ENCODE measurements at places on chromosomes 3 and 15.

- no peak for DNase-seq
These were observed 14.4 kb upstream of the TKT start for GRCh38 chr3:53269888-53270880.

DNA sequence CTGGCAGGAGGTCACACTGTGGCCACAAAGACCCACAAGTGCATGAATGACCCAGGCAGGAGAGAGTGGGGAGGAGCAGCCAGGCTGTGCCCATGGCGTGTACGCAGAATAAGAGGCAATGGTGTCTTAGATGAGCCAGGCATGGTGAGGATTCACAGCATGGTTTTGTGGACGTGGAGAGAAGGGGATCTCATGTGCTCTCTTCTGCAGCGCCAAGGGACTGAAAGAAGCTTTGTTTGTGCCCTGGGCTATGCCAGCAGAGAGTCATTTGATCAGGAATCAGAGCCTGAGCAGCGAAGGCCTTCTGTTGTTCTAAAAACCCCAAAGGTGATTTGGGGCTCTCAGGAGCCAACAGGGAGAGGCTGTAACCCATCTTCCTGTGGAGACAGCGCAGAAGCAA is 18.7 kb upstream of the RPP14 start:
- DNase-seq, result no peak

DNA sequence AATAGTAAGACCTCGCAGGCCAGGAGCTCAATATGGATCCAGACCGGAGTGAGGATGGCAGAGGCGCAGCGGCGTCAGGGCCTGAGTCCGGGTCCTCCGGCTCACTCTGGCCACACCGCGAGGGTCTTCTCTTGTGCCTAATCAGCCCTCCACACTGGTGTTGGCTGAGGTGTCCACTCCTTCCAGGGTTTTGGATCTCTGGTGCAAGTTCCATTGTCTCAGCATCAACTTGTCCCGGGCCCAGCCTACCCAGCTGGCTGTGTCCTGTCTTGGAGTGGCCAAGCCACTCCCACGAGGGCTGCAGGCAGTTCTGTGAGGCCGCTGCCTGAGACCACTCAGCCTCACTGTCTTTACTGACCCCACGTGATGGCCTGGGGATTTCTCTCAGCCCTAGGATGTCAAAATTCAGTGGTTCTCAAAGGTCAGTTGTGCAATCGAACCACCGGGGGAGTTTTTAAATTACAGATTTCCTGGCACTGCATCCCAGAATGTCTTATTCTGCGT is 12.6 kb upstream of the GOLGA6L7 start:
- no peak for DNase-seq

DNA sequence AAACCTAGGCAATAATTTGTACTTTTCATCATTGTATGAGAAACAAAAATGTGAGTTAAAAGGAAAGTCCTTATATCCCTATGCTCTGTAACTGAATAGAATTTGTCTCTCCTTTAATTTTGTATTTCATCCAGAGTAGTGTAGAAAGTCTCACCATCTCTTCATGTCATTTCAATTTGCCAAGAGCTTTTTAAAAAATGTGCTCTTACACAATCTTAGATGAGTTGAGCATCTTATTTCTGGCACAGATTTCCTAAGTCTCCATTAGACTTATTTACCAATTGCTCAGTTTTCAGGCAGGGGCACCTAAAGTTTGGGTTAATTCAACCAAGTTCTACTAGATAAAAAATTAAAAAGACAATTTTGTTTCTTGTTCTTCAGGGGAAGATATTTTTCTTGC is 201.5 kb upstream of the RBMS3 start:
- no peak for DNase-seq

GRCh38 chr3:100002599-100003350 is 111.5 kb downstream of the FILIP1L start:
- no peak for DNase-seq

DNA sequence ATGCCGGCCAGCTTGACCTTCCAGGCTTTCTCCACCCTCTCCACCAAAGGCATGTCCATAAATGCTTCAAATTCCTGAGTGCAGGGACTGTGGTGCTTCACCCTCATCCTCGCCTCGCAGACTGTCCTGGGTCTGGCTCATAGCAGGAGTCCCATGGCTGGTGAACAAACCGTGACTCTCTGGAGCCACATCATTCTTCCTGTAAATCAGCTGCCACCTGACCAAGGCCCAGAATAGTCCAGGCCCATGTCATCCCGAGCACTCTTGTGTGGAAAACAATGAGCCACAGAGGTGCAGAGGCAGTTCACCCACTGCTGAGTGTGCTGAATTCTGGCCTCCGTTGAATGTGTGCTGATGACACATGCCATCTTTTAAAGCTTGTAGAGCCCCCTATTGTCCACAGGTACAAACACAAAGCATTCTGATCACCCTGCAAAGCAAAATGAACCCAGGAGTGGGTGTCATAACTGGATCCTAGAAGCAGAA is 68.6 kb downstream of the ABHD5 start:
- DNase-seq, result no peak

DNA sequence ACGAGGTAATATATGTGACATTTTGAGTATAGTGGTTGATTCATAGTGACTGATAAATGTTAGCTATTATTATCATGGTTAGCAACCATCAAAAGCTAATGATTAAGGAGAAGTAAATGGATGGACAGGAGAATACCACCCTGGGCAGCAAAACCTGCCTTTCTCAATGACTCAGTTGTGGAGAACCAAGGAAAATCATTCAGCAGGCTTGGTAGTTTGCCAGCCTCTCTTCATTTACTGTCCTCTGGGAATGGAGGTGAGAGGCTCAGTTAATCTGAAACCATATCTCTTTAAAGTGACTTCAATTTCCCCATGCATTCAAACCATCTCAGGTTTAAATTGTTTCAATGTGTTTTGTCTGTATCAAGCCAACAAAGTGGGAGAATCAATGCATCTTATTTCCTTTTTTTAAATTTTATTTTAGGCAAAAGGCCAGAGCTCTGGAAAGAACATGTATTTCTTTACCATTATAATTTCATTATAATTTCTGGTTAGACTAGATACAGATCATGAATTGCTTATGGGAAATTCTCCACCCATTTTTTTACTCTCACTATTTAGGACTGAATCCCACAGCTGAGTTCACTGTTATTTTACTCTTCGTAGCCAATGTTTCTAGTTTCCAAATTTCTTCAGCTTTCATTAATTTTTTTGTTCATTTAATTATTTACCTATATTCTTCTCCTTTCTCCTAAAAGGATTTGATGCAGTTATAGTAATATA is 2.7 kb downstream of the TM4SF18 start:
- DNase-seq, result no peak

- no peak for DNase-seq
These were observed 126.9 kb upstream of the CHL1 start for GRCh38 chr3:69690-70089.

Data from activated T-cell treated with anti-CD3 and anti-CD28 coated beads for 48 hours (primary cell).